ENCODE measurements at places on chromosomes 13 and 19.

DNA sequence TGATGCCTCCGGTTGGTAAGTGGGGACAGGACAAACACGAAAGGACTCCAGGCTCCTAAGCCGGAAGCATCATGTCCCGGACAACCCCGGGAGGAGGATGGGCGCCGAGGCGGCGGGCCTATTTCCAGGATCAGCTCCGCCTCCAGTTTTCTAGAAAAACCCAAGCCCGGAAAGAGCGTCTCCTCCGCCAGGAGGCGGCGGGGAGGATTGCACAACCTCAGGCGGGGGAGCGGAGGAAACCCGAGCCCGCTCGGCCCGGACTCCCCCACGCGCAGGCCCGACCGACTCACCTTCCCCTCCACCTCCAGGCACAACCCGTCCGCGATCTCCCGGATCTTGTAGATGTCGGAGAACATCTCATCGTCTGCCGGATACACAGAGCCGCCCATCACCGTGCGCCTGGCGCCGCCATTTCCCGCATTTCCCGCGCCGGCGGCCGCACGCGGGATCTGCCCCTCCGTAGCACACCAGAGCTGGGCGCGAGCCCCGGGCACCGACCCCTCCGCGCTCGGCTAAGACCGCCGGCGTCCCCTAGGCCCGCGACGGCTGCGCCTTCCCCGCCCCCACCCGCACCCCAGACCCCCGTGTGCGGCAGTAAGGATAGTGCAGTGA is 455 bp downstream of the TPT1 start:
- DNase-seq, result peak; percentile 80

DNA sequence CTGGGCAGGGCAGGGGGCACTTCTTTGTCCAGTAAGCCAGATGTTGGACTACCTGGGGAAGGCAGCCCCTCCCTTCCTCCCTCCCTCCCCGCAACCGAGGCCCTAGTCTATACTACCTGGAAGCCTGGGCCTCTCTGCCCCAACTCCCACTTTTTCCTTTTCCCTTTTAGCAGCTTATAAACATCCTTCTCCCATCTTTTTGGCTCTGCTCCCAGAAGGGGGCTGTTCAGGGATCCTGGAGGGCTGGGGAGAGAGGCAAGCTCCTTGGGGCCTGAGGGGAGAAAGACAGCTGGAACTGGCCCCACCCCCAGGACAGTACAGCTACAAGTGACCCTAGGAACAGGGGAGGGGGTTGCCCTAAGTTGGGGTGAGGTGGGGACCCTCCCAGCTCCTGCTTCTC is 44.9 kb downstream of the LYL1 start:
- DNase-seq, result no peak

DNA sequence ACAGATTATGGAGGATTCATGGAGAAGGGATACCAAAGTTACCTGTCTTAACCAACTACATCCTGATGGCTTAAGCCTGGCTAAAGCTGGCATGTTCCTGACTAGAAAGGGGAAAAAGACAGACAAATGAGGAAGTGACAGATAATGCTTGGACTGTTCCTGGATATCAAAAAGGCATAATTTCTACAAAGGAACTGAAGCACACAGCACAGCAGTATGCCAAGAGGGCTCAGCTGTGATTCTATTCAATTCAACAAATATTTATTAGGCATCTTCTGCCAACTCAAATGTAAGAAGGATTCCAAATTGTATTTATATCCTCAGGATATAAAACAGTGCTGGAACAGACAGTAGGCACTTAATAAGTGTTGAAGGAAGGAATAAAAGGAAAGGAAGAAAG is 59.5 kb downstream of the KLF12 start:
- DNase-seq, result no peak

GRCh38 chr13:33450956-33451709 is 165.6 kb upstream of the STARD13 start:
- no peak for DNase-seq

DNA sequence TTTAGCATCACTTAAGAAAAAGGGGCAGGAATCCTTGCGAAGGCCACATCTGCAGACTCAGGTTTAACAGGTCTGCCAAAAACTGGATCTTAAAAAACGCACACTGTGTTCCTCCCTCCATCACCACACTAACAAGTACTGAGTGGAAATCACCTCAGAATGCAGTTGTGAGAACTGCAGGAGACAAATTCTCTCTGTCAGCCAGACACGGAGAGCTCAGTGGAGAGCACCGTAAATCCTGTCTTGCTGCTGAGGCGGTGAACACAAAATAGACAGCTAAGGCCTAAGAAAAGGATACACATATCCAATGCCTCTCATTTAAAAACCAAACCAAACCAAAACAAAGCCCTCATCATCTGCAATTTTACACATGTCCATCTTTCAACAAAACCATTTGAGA is 1287.6 kb downstream of the EFNB2 start:
- DNase-seq, result no peak

All from stimulated activated CD4-positive, alpha-beta T cell treated with anti-CD3 and anti-CD28 coated beads, Interleukin-2, amount 100 ng/mL, for 24 hours (primary cell).